ENCODE measurements at places on chromosomes 16 and 17.

GRCh38 chr16:9323170-9323569 lies 231.7 kb downstream of the HAPSTR1 start:
- no peak for DNase-seq

DNA sequence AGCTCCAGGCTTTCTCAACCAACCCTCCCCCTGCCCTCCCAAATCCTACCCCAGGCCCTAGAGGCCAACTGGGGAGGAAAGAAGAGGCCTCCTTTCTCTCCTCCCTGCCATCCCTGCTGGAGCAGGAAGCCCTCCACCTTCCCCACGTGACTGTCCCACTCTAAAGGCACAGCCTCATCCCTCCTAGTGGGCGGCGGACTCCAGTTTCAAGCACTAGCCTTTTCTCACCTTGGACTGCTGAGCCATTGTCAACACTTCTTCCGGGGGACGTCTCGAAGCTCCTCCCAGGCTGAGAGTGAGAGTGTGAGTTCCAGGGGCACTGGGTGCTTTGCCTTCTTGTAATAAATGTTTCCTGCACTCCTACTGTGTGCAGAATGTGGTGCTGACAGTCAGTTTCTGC lies 21.4 kb upstream of the IRX6 start:
- DNase-seq: no peak

DNA sequence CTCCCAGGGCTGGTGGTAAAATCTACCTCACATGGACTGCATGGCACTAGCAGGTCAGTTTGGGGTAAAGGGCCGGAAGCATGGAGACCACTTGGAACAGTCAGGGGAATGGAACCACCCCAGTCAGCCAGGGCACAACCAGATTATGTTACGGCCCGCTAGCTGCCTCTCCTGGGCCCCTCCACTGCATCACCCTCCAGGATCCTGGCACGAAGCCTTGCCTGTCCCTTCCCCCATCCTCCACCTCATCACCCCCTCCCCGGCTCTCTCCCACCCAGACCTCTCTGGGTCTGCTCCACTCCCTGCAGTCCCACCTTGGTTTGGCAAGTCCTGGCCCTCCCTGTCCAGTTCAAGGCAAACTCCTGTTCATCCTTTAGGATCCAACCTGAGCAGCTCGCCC lies 91.7 kb downstream of the CLEC16A start:
- no peak for DNase-seq

GRCh38 chr16:67170949-67171649 lies 761 bp downstream of the NOL3 start:
- no peak for DNase-seq

GRCh38 chr17:17813725-17814095 lies 23.1 kb downstream of the SREBF1 start:
- no peak for DNase-seq

DNA sequence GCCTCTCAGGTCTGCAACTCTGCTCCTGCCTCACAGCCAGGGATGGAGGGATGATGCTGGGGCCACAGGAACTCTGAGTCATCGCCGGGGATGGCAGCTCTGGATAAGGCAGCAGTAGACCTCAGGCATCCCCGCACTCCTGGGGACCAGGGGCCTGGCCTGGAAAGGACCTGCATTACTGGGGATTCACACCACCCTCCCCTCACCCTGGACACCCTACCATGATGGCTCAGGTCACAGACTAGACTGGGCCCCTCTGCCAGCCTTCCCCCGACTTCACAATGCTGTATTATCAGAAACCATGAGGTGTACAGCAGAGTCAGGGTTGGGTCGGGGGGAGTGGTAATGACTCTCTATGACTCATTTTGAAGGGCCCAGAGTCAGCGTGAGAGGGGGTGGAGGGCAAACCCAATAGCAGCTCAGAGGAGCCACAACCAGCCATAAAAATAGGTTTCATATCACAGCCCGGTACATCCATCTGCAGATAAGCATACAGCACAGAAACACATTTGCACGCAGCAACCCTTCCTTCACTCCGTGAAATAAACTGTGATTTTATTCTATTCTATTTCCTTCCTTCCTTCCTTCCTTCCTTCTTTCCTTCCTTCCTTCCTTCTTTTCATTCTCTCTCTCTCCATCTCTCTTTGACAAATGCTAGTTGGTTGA lies 28.8 kb downstream of the DYNLRB2 start:
- peak; percentile 67 for DNase-seq

DNA sequence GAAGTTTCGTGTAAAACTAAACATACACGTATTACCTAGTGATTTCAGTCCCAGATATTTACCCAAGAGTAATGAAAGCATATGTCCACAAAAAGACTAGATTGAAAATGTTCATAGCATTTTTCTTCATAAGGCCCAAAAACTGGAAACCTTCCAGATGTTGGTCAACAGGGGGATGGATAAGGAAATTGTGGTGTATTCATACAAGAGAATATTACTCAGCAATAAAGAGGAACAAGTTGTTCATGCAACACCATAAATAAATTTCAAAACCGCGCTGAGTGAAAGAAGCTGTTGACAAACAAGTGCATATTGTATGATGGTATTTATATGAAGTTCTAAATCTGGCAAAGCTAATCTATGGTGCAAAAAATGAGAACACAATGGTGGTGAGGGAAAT lies 54.1 kb upstream of the NFAT5 start:
- DNase-seq: no peak

GRCh38 chr17:27485716-27486495 lies 29.7 kb downstream of the KSR1 start:
- no peak for DNase-seq

DNA sequence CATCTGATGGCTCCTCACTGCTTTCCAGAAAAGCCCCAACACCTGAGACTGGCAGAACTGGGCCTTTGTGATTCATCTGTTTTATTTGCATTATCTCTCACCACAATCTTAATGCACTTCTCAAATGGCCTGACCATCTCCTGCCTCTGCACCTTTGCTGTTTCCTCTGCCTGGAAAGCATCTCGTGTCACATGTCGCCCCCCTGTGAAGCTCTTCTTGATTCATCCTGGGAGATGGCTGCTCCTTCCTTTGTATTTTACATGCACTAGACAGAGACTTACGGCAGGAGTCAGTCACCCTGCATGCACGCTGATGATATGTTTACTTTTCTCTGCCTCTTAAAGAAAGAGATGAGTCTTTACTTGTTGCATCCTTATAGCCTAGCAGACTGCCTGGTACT lies 30.0 kb downstream of the HNF1B start:
- DNase-seq: no peak

DNA sequence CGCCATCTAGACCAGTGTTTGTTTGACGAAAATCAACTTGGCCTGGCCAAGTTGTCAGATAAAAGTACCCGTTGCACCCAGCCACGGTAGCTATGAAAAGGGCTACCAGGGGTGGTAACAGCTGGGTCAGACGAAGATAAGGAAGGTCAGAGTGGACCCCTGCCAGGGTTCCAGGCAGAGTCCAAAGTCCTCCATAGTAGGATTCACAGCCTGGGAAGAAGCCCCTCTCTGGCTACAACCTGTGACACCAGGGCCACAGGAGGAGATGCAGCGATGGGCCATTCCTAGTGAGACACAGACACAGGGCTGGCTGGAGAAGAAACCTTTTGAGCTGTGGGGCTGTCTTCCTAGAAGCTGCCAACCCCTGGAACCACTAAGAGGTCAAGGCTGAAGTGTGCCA lies 39.3 kb downstream of the MEAK7 start:
- DNase-seq: no peak

DNA sequence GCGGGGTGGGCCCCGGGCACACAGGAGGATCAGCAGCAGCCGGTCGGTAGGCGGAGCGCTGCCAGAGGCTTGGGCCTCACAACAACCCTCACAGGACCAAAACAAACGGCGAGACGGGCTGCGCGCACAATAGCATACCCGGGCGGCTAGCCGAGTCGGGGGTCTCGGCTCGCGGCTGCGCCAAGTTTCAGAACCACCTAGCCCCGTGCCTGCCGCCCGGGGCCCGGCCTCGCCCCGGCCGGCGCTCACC lies 732 bp downstream of the ULK2 start:
- DNase-seq: peak; percentile 29

DNA sequence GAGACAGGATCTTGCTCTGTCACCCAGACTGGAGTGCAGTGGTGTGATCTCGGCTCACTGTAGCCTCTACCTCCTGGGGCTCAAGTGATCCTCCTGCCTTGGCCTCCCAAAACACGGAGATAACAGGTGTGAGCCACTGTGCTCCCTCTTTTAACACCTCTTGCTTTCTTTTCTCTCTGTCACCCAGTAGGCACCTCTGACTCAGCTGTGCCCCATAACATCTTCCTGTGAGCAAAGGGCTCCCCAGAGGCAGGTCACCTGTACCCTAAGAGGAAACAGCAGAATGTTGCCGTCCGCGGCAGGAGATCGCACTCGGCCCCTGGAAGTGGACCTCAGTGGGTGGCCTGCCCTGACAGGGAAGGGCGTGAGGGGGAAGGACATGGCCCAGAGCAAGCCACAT lies 918 bp upstream of the NLRC3 start:
- no peak for DNase-seq

DNA sequence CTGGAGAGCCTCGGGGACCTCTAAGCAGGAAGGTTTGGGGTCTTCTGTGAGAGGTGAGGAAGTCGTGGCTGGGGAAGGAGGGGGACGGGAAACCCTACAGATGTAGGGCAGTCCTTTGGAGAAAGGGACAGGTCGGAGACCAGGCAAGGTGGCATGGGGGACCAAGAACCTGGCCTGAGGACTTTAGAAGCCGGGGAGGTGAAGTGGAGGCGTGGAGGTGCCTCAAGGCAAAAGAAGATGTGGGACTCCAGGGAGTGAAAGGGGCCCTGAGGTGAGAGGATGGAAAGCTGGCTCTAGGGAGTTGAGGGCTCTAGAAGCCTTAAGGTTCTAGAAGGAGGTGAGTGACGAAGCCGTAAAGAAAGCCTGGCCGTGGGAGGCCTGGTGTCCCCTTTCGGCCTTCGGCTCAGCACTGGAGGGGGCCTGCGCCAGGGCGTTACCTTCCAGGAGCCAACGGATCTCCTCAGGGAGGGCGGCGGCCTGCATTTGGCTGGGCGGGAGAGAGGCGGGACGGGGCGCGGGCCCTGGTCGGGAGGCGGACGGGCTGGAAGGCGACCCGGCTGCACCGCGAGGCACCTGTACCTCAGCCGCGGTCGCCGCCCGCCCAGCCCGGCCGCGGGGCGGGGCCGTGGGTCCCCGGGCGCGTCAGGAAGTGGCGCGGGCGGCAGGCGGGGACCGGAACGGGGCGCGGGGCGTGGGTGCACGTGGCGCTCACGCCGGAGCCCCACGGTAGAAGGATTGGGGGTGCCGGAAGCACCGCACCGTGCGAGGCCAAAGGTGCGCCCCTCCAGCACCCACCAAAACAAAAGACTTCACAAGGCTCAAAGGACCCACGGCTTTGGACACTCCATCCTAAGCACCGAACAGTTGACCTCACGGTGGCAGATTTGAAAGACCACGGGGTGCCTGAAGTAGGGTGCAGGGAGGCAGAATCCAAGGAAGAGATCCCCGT lies at the start of gene SKAP1:
SKAP1 (minus strand) TSS at position 577 of the 949 bp plus-strand sequence.
- DNase-seq: peak; percentile 58
